Renal cortical epithelial cell (primary cell): ENCODE measurements at places on chromosomes 5 and 9. TPM values are rescaled to one million over a fixed set of nuclear protein-coding genes. Genes with fewer than 3 reads are reported as not detected.

- no peak for DNase-seq
These were observed 5.9 kb downstream of the GDNF start for GRCh38 chr5:37833990-37834389.

DNA sequence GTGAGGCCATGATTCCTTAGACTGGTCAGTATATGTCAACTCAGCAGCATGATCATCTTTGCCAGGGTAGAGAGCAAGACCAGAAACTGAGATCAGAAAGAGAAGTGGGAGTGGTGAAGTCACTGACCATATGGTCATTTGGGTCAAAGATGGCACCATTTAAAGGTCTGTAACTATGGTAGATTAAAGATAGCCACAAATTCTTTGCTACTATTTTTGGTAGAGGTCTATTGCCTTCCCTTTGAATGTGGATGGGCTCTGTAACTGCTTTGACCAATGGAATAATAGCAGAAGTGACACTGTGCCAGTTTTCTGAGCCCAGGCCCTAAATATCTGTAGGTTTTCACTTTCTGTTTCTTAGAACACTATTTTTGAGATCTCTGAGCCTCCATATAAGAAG, 117.6 kb downstream of the PCSK1 start:
- DNase-seq: no peak

GRCh38 chr5:130136300-130136699, 232.0 kb downstream of the CHSY3 start:
- no peak for DNase-seq

DNA sequence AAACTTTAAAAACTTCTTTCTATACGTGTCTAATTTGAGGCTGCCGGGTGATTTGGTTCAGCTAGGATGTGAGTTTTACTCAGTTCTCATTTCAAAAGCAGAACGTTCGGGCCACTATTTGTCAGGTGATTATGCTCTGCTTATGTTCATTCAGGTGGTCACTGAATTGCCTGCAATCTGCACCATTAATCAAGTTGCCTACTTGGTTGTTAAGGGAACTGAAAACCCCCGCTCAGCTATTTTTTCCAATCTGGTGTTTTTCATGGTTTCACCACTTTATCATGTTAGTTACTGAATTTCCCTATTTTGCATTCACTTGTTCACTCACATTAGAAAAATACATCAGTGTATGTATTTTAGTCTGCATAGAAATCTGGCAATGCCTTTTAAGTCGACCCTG, 523.0 kb downstream of the CSNK1G3 start:
- no peak for DNase-seq

DNA sequence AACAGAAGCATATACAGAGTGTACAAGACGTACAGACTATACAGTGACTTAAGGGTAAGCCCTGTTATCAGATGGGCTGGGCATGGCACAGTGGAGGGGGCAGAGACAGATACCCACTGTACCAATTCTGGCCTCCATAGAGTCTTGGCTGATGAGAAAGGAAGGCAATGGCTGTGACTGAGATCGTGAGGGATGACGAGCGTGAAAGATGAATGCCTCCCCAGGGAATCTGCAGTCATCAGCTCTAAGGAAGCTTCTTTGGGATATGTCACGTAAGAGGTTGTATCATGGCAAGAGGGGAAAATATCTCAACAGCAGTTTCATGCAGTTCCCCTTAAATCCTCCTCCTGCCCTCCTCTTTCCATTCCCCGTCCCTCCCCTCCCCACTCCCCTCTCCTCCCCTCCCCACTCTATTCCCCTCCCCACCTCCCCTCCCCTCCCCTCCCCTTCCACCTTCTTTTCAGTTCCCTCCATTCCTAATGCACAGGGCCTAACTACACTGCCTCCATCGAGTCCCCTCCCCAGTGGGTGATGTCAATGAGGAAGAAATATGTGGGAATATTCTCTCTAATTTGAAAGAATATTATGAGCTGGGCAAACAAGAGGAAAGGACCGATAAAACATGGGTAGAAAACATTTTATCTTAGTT, 226.4 kb upstream of the DAP start:
- no peak for DNase-seq

DNA sequence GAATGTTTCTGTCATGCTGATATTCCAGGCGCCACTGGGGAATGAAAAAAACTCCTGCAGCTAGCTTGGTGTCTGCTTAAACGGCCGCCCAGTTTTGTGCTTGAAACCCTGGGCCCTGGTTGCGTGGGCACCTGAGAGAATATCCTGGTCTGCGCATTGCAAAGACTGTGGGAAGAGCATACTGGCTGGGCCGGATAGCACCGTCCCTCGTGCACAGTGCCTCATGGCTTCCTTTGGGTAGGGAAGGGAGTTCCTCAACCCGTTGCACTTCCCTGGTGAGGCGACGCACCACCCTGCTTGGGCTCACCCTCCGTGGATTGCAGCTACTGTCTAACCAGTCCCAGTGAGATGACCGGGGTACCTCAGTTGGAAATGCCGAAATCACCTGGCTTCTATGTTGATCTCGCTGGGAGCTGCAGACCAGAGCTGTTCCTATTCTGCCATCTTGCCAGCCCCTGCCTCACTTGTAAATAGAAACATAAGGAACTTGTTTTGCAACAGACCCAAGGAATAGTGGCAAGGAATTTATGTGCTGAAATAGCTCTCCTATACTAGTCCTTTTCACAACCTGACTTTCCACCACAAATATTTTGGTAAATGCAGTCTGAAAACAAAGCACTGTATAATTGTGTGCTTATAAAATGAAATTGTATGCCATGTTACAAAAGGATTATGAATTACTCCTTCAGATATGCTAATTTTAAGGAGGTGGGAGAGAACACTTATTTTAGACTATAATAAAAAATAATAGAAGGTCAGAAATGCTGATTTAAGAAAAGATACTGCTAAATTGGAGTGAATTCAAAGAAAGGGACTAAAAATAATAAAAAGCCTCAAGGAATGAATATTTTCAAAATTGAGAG, 90.3 kb downstream of the ADAMTSL1 start:
- DNase-seq: no peak

- DNase-seq: no peak
These were observed 25.7 kb downstream of the TRIM32 start for GRCh38 chr9:116712781-116713180.

DNA sequence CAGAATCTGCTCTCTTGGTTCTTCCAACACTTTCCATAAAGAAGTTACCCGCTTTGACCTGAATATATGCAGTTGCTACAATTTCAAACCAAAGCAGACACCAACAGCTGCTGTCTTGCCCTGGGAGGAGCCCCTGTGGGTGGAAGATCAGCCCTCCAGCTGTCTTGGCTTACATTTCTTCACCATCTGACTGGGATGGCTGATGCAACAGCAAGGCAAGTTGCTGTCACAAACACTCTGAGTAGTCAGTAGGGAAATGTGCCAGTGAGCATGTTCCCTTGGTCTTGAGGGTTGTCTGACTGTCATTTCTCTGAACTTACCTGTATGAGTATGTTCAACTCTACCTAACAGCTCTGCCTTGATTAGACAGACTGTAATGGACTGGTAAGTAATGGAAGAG, 152.9 kb downstream of the SGCD start:
- peak; percentile 13 for DNase-seq

DNA sequence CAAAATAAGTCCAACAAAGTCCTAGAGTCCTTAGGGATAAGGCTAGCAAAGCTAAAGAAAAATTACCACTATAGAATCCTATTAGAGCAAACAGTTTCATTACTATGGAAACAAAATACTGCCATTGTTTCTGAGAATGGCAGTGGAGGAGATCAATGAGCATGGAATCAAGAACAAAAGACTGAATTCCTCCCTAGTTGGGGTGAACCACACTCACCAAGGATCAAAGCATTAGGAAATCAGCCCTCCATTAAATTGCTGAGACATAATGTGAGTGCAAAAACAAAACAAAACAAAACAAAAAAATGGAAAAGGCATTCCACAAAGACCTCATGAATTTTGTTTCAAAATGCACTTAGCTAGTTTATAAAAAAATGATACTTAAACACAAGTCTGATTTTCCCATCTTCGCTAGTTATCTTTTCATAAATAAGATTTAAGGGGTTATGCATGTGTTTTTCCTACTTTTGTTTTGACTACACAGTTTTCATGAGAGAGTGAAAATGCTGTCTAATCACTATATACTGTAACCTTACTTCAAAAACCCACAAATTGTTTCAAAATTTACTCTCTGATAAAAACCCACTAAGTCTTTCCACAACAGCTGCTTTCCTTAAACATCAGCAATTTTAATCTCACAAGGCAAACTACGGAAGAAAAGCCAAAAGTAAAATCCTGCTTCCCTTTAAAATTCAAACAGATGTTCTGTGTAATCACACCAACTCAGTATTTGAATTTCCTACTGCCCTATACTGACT, 9.7 kb downstream of the SERINC5 start:
- peak; percentile 92 for DNase-seq

DNA sequence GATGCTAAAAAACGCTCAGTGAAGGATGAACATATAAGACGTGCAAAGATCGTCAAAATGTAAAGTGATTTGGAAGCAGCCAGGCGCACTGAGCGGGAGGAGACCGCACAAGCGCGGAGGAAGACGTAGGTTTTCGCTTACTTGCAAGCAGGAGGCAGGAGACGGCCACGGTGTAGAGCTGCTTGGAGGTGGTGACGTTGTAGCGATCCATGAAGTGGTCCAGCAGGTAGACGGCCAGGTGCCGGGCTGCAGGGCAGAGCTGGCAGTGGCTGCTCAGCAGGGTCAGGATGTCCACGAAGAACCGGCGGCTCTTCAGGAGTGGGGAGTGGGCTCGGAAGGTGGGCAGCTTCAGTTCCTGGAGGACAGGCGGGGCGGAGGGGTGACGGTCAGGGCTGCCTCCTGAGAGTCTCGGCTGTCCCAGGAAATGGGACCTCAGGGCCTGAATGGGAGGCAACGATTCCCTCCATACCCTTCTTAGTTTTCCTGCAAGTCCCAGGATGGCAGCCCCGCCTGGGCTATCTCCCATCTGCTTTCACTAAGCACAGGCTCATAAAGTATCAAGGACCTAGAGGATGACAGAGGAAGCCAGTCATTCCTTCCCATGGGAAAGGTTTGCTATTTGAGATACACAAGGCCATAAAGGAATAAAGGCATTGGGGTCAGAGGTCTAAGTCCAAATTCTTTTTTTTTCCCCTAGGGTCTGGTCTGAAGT, 31.8 kb downstream of the CCNJL start:
- no peak for DNase-seq

DNA sequence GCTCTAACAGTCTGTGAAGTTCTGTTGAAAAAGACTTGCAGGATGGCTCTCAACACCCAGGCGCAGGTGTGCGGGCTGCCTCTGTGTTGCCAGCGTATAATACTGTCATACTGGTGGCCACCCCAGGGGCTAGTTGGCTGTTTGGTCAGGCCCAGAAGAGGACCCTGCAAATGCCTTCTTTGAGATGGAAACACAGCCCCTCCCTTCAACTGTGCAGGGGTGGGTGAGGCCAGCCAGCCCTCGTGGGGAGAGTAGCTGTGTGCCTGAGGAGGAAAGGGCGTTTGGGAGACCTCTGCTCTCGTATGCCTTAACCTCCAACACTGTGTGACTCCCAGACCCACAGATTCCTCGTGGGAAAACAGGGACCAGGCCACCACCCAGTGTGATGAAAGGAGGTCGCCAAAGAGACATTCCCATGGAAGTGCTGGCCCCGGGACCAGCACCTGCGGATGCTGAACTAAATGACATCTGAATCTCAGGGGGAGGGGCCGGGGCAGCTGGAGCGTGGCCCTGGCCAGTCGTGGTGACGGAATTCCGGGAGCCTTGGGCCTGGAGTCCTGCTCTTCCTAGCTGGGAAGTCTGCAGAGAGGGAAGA, 11.3 kb upstream of the SCGB3A1 start:
- no peak for DNase-seq

DNA sequence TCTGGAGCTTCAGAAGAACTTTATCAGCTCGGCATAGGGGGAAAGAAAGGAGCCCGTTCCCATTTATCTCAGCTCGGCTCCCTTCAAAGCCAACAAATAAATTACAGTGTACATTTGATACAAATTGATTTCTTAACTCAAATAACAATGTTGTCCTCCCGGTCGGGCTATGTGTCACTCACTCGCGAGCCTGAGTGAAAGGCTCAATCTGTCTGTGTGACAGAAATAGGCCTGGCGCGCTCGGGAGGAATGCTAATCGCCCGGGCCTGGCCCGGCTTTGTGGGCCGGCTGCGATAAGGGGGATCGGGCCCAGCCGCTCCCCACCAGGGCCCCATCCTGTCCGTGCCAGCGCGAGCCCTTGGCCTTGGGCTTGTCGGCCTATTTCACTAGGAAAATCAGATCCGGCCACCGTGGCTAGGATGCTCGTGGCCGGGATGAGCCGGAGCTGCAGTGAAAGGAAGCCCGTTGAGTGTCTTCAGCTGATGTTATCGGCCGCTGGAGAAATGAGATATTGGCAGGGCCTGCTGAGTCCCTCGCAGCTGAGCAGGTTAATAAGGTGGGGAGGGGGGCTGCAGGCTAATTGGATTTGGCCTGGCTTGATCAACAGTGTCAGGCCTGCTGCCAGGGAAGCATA, 258.7 kb downstream of the IRX1 start:
- no peak for DNase-seq

TESK1 gene
- 5.6 and 10.6 TPM in 2 replicates for total RNA-seq

IL5 gene
- not detected in 2 replicates for total RNA-seq

COL5A1 gene
- total RNA-seq: 2.4 and 12.8 TPM in 2 replicates

SHOC1 gene
- 0.30 TPM in 1 of 2 replicates, not detected in the other for total RNA-seq

EPB41L4A gene
- total RNA-seq: 18.1 and 26.1 TPM in 2 replicates
